Stimulated activated CD8-positive, alpha-beta memory T cell treated with anti-CD3 and anti-CD28 coated beads, Interleukin-2, amount 100 ng/mL, for 1 hour (primary cell): ENCODE measurements at places on chromosomes 3 and 15.

DNA sequence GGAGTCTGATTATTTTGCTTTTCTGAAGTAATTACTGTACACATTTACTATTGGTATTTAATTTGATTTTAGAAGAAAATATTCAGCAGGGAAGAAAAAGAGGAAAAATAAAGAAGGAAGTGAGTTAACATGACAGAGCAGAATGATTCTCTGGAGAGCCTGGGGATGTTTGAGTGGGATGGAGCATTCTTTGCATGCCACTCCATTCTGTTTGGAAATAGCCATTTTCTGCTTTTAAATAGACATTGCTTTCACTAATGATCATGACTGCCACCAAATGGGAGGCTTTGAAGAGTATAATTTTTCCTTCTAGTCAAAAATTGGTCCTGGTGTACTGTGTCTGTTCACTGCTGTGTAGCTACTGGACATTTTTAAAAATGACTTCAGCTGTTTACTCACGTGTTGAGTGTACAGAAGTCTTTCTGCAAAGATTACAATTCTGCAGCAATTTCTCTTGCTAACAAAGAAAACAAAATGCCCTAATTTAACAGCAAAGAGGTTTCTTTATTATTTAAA is 196.1 kb downstream of the RYR3 start:
- DNase-seq, result no peak

DNA sequence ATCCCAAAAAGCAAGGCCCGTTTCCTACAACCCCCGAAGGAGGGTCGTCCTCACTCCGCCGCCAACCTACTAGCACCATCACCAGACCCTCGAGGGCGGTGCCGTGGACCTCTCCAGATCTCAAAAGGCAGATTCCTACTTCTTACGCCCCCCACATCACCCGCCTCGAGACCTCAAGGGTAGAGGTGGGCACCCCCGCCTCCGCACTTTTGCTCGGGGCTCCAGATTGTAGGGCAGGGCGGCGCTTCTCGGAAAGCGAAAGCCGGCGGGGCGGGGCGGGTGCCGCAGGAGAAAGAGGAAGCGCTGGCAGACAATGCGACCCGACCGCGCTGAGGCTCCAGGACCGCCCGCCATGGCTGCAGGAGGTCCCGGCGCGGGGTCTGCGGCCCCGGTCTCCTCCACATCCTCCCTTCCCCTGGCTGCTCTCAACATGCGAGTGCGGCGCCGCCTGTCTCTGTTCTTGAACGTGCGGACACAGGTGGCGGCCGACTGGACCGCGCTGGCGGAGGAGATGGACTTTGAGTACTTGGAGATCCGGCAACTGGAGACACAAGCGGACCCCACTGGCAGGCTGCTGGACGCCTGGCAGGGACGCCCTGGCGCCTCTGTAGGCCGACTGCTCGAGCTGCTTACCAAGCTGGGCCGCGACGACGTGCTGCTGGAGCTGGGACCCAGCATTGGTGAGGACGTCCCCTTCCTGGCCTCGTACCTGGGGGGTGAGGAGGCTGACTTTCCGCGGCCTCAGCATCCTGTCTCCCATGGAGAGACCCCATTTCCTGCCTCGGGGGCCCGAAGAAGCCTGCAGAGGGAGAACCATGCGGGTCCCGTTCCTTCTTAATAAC is at the start of gene MYD88:
TSS of gene MYD88 (plus strand) at position 313 of the 842 bp plus-strand sequence. CDS start at position 353, 40 bp downstream.
- peak; percentile 80 for DNase-seq

- no peak for DNase-seq
These were observed 62.6 kb downstream of the LMLN start for GRCh38 chr3:198022604-198023003.

DNA sequence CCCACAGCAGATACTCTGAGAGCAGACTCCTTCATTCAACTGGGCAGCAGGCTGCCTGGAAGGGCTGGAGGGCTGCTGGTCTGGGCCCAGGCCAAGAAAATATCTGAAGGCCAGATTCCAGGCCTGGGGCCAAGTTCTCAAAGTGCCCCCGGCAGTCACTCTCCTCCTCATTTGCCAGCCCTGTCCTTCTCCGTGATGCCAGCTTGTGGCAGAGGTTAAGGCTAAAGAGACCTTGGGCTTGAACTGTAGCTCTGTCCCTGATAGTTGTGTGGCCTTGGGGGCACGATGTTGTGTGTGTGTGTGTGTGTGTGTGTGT is 39.0 kb downstream of the FAM3D start:
- DNase-seq, result no peak

GRCh38 chr3:32958509-32958908 is 7.1 kb downstream of the CCR4 start:
- DNase-seq, result no peak

- no peak for DNase-seq
These were observed 31.2 kb downstream of the ZPLD1 start for GRCh38 chr3:102466001-102466400.

- no peak for DNase-seq
These were observed 85.4 kb upstream of the LIPC start for GRCh38 chr15:58346361-58346760.

DNA sequence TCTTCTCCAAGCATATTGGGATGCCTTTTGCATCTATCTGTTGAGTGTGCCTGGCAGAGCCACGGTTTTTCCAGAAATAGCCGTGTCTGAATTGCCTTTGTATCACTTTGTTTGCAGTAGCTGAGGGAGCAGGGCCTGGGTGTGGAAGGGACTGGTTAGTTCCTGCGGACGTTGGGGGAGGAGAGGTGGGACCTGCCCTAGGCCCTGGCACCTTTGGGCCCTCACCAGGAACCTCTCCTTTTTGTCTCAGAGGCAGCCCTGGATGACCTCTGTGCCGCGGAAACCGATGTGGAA is 18.6 kb downstream of the ATRIP start:
- no peak for DNase-seq

DNA sequence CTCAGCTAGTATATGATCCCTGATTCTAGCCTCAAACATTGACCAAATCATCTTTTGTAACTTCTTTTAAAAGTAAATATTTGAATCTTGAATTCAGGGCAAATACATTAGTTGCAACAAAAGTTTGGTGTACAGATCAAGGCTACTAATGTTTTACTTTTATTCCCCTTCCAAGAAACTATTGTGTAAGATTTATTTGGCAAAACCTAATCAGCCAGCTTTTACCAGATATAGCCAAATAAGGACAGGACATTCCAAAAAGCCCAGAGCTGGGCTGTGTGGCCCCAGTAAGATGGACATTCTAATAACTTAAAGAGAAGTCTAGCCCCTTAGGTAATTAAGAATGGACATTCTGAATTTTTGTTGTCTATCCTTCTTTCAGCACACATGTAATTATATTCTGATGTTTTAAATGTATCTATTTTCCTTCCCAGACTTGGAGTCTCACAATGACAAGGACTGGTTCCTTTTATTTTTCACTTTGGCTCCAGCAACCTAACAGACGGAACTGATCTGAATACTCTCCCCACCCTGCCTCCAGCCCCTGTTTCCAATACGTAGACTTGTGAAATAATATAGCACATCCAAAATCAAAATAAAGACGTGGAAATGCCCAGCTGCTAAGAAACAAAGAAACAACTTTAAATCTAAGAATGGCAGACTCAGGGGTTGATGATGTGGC is 48.1 kb downstream of the STARD5 start:
- DNase-seq, result no peak

DNA sequence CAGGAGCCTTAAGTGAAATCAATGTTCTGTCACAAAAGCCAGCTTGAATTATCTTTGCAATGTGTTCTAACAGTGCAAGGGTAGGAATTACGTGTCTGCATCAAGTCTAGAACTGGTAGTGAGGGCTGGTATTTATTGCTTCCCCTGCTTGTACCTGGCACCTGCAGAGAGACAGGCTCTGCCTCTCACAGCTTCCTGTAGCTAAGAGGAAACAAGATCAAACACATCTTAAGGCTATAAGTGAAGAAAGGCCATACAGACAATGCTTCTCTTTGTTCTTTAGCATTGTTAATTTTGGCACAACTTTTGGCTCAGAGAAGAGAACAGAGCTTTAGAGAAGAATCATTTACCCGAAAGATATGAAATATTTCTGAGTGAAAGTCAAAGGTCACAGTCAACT is 479.9 kb downstream of the GRM7 start:
- no peak for DNase-seq

DNA sequence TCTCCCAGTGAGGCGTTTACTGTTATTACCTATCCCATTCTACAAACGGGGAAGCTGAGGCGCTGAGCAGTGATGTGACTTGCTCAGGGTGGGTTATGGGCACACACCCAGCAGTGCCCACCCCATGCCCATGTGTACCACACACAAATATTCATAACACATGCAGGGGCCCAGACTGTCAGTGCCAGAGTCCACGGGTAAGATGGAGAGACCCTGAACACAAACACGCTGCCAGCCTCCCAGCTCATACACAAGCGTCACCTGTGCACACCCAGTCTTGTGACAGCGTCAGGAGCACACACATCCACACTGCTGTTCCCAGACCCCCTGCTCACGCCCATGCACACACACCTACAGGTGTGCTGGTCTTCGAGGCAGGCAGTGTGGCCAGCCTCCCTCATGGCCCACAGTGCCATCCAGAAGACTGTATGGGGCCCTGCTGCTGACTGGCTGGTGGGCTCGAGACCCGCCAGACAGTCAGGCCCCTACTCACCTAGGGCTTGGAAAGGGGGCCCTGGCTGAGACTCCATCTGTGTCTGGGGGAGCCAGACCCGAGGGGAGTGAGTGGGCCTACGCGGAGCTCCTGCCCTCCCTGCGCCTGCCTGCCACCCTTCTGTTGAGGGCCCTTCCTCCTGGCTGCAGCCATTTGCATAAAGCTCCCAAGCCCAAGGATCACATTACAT is 39.4 kb downstream of the DNAJB8 start:
- DNase-seq, result no peak

DNA sequence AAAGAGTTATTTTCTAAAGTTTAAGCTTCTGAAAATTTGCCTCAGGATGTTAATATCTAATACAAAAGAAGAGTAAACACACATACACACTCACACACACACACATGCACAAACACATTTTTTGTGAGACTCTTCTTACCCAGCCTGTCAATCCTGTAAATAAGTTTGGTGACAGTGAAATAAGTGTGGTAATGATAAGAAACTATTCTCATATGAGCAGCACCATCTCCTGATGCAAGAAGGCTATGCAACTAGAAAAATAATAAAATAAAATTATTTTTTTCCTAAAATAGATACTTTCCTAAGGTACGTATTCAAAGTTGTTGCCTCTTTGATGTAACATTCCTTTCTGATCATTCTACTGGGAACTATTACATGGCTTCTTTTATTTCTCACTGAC is 155.1 kb downstream of the MECOM start:
- DNase-seq, result no peak

- DNase-seq, result no peak
These were observed 50.9 kb downstream of the FAM98B start for GRCh38 chr15:38504680-38505467.

GRCh38 chr15:45378149-45378912 is at the start of gene GATM:
Gene GATM, minus strand, starts transcription at chr15:45378544. Its CDS starts 91 bp downstream, at chr15:45378453.
- DNase-seq, result peak; percentile 18

GRCh38 chr15:83973816-83974215 is 261.8 kb upstream of the GOLGA6L4 start:
- no peak for DNase-seq

DNA sequence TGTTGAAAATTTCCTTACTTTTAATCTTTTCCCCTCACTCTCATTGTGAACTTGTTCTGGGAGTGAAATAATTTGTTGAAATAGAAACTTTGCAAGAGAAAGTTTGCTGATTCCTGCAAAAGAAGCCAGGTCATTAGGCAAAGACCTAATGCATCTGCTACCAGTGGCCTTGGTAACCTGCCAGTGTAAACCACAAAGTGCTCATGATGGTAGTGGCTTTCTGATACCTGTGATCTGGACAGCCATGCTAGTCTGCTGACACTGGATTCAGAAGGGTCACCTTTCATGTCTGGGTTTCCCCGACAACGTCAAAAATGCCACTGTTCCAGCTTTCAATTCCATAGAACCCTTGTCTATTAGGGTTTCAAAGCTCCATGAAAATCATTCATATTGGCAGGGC is 123.7 kb upstream of the MCTP2 start:
- no peak for DNase-seq

DNA sequence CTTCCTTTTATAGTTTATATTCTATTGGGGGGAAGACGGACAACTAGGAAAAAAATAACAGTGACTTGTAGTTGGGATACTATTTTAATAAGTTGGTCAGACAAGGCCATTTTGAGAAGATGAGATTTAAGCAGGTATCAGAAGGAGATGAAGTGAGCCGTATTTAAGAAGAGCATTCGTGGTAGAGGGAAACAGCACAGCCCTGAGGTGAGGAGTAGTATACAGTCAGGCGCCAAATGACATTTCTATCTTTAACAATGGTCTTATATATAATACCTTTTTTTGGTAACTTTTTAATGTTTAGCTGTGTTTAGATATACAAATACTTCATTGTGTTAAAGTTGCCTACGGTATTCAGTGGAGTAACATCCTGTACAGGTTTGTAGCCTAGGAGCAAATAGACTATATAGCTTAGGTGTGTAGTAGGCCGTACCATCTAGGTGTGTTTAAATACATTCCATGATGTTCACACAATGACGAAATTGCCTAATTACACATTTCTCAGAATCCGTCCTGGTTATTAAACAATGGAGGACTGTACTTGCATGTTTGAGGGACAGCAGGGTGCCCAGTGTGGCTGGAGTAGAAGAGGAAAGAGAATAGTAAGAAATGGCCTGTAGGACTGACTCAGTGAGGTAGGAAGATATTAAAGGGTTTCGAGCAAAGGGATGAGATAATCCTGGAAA is 1.6 kb downstream of the NKTR start:
- no peak for DNase-seq

- no peak for DNase-seq
These were observed 400.9 kb upstream of the MCTP2 start for GRCh38 chr15:93830221-93831080.

- DNase-seq, result no peak
These were observed 164.1 kb upstream of the SLC2A2 start for GRCh38 chr3:171190668-171191067.

GRCh38 chr3:152539191-152539764 is 270.5 kb downstream of the MBNL1 start:
- DNase-seq, result no peak

GRCh38 chr3:127822041-127822681 is at the start of gene MGLL:
Gene MGLL, minus strand, starts transcription at chr3:127822515. Its CDS starts 197 bp downstream, at chr3:127822318.
- no peak for DNase-seq

DNA sequence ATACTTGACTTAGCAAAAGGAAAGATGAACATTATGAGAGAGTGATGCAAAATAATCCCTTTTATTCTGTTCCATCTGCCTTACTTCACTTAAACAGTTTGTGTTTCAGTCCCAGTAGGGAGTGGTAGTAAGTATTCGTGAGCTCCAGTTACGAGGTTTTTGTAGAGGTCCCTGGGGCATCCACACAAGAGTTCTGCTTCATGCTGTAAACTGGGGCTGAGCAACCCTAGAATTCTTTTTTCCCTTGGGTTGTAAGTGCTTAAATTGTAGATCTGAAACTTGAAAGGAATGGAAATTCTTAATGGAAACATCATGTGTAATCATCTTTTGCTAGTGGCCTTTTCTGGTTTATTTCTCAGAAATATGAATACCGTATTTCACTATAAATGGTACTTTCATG is 79.5 kb downstream of the SEMA6D start:
- DNase-seq, result no peak

GRCh38 chr3:149701977-149702350 is 44.1 kb upstream of the WWTR1 start:
- DNase-seq, result no peak

DNA sequence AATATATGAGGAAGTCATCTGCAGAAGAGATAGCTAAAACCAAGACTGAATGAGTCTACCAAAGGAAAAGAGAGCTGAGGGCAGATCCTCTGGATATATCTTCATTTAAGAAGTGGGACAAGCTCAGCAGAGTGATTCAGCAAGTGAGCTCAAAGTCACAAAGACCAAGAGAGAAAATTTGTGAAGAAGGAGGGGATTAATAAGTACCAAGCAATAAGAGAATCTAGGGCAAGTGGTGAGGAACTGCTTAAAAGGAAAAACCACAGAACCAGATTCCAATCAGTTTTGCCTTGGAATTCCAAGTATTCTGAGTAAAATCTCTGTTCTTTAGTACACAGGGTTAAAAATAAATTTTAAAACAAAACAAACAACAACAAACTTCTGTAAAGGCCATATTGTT is 3.6 kb downstream of the EHHADH start:
- DNase-seq, result no peak
